DMS 273 treated with DMSO at 0.1 percent for 48 hours (cell line): ENCODE measurements at places on chromosomes 7 and 10.

- no peak for DNase-seq
Measured at GRCh38 chr7:155681663-155682062, 37.2 kb downstream of the RBM33 start.

GRCh38 chr10:22324893-22325271, 4.0 kb downstream of the BMI1 start:
- no peak for DNase-seq

DNA sequence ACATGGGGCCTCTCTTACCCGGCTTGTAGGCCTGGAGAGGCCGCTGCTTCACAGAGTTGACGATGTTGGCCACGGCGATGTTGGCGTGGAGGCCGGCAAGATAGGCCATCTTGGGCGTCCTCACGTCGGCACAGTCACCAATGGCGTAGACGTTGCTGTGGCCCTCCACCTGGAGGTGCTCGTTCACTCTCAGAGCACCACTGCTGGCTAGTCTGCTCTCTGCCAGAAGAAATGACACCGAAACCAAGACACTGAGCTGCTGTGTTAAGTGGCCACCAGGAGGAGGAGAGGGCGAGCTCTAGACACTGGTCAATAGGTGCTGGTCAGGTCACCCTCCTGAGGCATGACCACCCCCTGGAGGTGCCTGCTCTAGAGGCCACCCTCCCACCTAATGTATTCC, 17.7 kb downstream of the AIFM2 start:
- no peak for DNase-seq

DNA sequence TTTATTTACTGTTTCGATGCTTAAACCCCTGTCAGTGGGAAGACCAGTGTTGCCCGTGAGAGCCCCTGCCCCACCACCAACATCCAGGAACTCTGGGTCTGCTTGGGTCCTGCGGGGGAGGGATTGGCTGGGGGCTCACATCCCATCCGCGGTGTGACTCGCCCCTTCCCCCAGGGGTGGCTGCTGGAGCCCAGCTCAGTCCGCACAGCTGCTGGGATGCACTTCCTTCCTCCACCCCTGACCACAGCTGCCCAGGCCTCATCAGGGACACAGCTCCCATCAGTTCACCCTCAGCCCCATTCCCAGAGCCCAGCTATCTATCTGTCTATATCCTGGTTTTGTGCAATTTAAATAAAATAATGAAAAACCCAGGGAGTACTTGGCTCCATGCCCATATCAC, 54.5 kb downstream of the JAKMIP3 start:
- DNase-seq, result no peak

GRCh38 chr7:35648367-35648766, 46.6 kb downstream of the HERPUD2 start:
- DNase-seq, result no peak
